ENCODE measurements at places on chromosomes 2 and 18.

GRCh38 chr2:24793761-24794435 is 673 bp downstream of the CENPO start:
- peak; percentile 52 for DNase-seq

DNA sequence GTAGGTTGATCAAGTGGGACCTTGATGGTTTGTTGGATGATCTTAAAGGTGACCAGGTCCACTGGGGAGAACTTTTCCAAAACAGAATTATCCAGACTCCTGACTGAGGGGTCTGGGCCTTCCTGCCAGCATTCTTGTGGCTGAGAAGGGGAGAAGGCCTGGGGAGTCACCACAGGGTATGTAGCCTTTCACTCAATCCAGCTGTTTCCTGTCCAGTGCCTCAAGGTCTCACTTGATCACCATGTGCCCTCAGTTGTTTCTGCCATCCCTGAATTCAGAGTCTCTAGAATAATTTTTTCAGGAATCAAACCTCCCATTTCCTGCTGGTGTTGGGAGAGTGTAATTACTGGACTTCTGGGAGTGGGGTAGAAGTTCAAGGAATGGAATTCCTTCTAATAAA is 54.4 kb upstream of the TANC1 start:
- DNase-seq, result no peak

DNA sequence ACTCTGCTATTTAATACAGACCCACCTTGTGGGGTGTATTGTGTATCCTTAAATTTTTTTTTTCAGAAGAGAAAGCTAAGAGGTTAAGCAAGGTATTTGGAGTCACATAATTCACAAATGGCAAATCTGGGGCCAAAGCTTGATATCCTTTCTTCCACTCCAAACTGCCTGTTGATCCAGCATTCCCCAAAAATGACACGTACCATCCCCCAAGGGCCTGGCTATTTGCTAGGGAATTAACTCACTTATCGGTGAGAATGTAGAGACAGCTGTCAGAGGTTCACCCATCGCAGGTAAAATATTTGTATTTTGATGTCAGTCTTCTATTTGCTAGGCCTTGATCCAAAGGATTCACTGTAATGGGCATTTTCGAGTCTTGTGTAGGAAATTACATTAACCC is 103.6 kb upstream of the FZD7 start:
- no peak for DNase-seq

- no peak for DNase-seq
These were observed 1031.8 kb upstream of the ZEB2 start for GRCh38 chr2:145551686-145552085.

GRCh38 chr2:65112633-65113032 is 17.3 kb downstream of the RAB1A start:
- DNase-seq, result no peak

GRCh38 chr2:230847883-230848388 is 16.8 kb upstream of the ITM2C start:
- peak; percentile 95 for DNase-seq

- DNase-seq, result no peak
These were observed 26.8 kb downstream of the PDK1 start for GRCh38 chr2:172582656-172583055.

- DNase-seq, result no peak
These were observed 325.0 kb upstream of the PKDCC start for GRCh38 chr2:41722668-41723369.

GRCh38 chr2:162006337-162006736 is 67.7 kb downstream of the DPP4 start:
- no peak for DNase-seq

GRCh38 chr18:48312066-48312465 is 97.1 kb downstream of the ZBTB7C start:
- no peak for DNase-seq

DNA sequence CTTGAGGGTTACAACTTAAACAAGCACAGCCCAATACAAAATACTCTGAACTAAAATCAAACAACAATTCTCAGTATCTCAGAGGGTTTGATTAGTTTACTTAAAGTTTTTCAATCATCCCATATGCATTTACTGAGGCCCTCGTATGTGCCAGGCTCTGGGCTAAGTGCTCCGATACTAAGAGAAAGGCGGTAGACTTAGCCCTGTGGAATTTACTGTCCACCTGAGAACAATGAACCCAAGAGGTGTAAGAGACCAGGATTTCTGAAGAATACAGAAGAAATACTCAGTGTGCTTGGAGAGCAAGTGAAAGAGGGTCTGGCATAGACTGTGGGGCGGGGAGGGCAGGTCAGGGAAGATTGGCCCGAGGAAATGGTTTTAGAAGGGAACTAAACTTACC is 25.1 kb upstream of the SCYGR1 start:
- DNase-seq, result no peak

GRCh38 chr2:24328010-24328409 is 32.3 kb downstream of the ITSN2 start:
- no peak for DNase-seq

DNA sequence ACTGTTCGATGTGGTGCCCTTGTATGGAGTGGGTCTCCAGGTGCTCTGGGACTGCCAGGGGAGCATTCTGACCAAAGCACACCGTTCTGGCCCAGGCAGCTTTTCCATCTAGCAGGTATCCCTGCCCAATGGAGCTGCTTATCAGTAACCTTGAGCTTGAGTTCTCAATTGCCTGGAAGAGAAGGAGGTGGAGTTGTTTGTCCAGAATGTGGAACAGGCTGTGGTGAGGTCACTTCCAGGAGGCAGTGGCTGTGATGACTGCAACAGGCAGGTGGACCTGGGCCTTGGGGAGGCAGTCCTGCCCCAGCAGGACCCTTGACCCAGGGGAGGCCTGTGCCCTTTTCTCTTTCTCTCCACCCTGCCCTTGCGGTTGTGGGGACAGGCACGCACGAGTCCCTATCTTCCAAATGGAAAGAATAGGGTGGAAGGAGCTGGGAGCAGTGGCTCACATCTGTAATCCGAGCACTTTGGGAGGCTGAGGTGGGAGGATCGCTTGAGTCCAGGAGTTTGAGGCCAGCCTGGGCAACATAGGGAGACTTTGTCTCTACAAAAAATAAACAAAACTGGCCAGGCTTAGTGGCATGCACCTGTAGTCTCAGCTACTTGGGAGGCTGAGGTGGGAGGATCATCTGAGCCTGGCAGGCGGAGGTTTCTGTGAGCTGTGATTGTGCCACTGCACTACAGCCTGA is 66.2 kb upstream of the MCFD2 start:
- no peak for DNase-seq

GRCh38 chr18:68024716-68025115 is 508.2 kb upstream of the DSEL start:
- no peak for DNase-seq

DNA sequence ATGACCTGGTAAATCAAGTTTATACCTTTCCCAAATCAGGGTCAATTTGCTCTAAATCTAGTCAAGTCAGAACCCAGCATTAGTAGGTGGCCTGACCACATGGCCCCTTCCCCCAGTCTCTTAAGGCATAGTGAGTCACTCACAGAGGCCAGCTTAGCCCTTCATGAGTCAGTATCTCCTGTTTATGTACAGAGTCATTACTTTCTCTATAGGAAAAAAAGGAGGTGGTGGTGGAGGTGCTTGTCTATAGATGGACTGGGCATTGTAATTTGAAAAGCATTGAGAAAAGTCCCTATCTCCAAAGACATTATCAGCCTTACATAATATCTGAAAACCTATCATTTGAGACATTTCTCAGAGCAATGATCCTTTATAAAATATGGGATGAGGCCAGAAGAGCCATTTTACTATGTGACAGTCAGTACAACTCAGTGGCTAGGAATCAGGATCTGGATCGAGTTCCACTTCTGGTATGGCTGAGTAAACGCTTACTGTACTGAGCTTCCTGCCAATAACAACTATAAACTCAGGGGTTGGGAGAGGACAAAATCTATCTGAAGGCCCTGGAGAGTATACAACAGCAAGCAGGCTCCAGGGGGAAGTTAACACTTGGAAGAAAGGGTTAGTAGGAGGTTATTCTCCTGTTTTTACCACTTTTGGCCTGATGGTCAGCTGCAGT is 22.5 kb upstream of the SIGLEC15 start:
- no peak for DNase-seq

DNA sequence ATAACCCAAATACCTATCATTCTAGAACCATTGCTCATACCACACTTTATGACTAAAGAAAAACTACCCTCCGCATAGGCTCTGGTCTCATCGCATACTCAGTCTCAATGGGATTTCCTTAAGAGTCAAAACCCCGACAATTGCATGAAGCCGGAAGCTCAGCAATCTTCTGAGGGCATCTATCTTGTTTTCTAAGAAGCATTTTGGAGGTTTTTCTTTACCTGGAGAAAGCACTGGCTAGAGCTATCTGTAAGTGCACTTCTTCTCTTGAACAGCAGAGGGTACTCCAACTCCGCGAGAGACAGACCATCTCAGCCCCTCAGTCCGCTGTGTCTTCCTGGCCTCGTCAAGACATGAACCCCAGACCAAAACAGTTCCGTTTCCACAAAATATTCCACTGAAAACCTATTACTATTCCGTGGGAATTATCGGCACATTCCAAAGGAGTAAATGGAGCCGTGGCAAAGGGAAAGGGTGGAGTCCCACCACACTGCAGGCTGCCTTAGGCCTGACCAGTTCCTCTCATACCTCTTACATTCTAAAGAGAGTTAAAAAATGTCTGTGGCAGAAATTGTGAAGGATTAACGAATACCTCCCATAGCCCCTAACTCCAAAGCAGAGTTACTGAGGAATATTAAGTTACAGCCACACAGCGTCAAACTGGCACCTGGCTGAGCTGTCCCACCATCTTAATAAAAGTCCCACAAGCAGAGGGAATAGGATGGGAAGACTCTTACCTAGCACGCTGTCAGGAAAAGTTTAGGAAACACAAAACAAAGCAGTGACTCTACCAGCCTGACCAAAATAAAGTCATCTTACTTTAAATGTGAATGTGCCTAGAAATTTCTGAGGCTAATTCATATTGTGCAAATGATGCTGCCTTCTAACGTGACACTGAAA is 325.6 kb upstream of the VRK2 start:
- peak; percentile 54 for DNase-seq

DNA sequence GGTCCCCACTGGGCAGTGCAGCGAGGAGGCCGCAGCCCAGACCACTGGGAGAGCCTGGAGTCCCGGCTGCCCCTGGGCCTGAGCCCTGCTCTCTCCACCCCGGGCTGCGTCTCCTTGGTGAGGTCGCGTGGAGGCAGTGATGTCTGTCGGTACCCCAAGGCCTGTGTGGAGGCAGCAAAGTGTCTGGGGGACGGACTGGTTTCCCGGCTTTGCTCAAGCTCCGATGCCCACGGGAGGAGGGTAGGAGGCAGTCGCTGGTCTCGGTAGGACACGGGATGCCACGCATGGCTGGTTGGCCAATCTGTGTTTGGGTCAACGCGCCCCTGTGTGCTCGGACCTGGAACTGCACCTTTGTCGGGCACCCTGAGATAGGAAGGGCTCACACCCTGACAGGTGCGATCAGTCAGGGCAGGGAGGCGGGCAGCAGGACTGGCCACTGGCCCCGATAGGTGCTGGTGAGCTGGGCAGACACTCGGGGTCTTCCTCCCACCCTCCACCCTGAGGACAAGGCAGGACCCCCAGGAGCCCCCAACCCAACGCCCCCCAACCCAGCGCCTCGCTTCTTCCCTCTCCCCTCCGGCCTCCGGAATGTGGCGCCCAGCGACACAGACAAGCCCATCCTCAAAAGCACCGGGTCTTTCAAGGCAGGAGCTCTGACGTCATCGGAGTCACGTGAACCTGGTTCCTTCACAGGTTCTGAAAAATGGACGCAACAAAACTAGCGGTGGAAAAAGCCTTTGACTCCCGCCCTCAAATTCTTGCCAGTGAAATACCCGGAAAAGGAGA is 288.6 kb downstream of the NDUFA10 start:
- DNase-seq, result no peak

GRCh38 chr18:45090526-45091140 is 409.9 kb downstream of the SETBP1 start:
- DNase-seq, result no peak

- no peak for DNase-seq
These were observed 33.0 kb downstream of the SP140L start for GRCh38 chr2:230360028-230360427.

GRCh38 chr2:223451-223850 is 40.4 kb downstream of the SH3YL1 start:
- DNase-seq, result no peak

DNA sequence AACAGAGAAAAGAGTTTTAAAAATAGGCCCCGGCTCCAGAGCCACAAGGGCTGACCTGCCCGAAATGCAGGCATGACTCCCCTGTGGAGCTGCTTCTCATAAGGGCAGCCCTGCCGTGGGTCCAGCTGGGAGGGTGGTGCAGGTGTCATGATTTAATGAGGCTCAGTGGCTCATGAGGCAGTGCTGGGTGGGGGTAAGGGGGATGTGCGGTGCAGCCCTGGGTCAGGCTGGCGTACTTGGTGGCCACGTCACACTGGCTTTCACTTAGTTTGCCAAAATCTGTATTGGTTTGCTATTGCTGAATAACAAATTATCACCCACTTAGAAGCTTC is 33.6 kb downstream of the HJURP start:
- no peak for DNase-seq

DNA sequence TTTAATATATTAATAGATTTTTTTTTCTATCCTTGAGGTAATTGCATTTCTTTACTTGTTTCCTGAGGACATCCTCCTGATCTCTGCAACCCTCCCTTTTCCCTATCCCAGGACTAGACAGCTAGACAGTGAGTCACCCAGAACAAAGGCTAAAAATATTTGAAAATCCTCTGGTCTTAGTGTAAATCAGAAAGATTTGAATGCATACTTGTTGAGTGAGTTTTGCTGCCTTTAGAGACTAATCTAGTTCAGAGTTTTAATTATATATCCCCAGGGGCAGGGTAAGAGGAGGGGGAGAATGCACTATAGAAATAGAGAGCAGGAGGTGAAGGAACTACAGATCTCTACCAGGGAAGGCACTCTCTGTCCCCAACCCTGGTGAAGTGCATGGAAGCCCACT is 202.3 kb upstream of the TCF4 start:
- no peak for DNase-seq

GRCh38 chr2:235901243-235901642 is 266.9 kb downstream of the GBX2 start:
- DNase-seq, result no peak

DNA sequence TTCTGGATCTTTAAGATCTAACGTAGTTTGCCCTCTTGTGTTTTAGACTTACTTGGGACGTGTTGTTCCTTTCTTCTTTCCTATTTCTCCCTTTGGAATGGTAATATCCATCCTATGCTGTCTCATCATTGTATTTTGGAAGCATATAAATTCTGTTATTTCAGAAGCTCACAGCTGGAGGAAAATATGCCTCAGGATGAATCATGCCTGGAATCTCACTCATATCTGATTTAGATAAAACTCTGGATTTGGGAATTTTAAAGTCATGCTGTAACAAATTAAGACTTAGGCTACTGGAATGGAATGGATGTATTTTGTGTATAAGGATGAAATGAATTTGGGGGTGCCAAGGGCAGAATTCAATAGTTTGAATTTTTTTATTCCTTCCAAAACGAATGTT is 245.2 kb upstream of the GULP1 start:
- DNase-seq, result no peak

DNA sequence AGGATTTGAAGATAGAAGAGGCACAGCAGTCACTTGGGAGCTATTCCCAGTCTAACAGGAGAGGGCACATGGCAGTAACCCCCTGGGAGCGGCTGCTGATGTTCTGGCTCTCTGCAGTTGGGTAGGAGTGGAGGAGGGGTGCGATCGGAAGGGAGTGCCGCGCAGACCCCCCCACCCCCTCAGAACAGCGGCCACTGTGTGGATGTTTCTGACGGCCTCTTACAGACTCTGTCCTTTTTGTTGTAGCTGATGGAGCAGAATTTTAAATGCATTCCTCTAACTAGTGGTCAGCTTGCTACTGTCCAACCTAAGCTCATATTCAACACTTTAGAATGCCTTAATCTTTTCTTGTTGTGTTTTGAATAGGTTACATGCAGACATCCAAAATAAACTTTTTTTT is 127.9 kb downstream of the AGAP1 start:
- DNase-seq, result no peak

GRCh38 chr2:216201692-216202306 is 92.7 kb downstream of the XRCC5 start:
- no peak for DNase-seq
